Left lobe of liver (tissue), 2 donors: ENCODE measurements at places on chromosomes 16 and 17. TPM values are rescaled to one million over a fixed set of nuclear protein-coding genes. Genes with fewer than 3 reads are reported as not detected.

DNA sequence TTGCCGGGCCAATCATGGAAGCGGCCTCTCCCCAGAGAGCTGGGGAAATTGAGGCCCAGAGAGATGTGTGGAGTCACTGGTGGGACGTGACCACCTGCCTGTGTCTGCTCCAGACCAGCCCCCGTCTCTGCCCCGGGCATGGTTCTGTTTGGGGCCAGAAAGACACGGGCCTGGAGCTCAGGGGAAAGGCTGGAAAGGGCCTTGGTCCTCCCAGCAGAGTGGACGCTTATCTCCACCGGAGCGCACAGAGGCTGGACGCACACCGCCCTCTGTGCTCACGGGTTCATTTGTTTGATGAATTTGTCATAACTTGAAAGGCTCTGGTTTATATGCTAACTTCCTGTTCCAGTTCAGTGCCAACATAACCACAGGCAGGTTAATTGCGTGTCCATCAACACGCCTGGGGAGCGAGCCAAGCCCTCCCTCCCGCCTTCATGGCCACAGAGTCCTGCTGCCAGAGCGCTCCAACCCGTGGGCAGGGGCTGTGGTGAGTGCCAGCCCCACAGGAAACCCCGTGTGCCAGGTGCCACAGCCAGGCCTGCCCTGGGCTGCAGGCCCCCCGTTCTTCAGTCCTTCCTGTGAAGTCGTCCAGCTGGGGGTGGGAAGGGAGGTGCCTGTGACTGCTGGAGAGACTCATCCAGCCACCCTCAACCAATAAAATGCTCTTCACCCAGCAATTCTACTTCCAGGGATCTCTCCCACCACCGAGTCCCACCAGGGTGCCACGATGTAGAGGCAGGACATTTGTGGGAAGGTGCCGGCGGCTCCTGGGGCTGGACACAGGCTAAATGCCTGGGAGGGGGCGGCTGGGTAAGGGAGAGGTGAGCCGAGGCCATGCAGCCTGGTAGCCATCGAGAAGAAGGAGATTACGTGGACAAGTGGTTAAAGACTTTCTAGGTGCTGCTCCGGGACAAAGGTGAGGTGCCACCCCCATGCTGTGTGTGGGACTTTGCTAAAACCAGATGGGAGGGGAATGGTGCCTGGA is 29.4 kb upstream of the BAHCC1 start:
- DNase-seq, result no peak

GRCh38 chr16:50265716-50266336 is 525 bp upstream of the ADCY7 start:
- peak; percentile 43 for DNase-seq

Gene THUMPD1
- total RNA-seq, result 13.1 TPM

Gene TBC1D3K
- not detected for total RNA-seq

Gene TMC7
- total RNA-seq, result 0.30 TPM

DNA sequence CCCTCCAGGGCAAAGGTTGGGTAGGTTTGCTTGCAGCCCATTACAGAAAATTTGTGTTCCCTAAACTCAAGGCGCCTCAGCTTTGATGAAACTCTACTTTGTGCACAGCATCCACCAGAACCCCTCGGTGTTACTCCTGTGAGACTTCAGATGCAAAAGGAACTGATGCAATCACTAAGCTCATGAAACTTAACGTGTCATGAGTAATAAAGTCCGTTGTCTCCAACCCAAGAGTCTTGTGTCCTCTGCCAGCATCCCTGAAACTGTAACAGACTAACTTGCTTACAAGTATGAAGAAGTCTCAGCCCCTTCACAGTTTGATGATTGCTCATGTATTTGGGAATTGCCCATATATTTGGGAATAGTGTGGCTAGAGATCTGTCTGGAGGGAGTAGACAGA is 74.8 kb upstream of the MARCHF10 start:
- DNase-seq, result no peak

Gene CFAP97D1
- not detected for total RNA-seq

- DNase-seq, result no peak
Observed at GRCh38 chr16:62194828-62195227, 158.6 kb upstream of the CDH8 start.

DNA sequence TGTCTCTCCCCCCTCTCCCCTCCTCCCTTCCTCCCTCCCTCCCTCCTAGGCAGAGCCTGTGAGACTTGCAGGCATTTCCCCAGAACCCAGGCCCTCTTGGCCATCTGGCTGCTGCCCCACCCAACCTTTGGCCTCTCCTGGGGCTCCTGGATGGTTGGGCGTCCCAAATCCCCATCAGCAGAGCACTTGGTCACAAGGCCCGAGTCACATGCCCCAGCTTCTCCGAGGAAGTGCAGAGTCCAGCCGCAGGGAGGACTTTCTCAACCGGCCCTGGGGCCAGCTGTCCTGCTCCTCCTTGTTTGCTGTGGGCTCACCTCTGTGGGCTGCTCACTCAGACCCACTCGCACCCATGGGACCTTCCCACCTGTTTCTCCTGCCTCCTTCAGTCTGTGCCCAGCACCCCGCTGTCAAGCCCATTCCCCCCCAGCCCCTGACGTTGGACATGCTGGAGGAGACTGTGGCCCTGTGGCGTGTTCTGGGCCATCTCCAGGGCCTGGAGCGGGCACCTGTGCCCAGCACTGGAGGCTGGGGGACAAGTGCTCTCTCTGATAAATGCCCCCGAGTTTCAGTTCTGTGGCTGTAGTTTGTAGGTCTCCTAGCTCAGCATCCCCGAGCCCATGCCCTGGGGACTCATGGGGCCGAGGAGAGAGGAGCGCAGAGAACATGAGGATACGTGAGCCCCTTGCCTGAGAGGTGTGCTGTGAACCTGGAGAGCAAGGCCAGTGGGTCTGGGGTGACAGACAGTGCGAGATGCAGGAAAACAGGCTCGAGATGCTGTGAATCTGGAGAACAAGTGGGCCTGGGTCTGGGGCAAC is 42.3 kb upstream of the ZNF750 start:
- DNase-seq, result no peak

GRCh38 chr17:39573447-39574298 is 34.0 kb downstream of the NEUROD2 start:
- DNase-seq, result peak; percentile 65

DNA sequence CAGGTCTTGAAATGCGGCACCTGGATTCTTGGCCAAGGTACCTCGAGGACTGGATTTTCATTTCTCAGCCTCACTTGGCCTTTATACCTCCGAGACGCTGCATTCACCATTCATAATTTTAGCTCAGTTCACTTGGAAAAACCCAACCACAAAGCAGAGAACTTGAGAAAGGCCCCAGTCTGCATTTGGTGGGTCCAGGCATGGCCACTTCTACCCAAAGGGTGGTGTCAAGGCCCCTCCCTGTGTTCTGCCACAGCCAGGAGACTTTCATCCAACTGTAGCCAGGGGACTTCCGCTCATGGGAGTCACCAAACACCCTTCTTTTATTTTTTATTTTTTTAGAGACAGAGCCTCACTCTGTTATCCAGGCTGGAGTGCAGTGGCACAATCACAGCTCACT is 14.7 kb upstream of the TVP23A start:
- DNase-seq, result no peak

DNA sequence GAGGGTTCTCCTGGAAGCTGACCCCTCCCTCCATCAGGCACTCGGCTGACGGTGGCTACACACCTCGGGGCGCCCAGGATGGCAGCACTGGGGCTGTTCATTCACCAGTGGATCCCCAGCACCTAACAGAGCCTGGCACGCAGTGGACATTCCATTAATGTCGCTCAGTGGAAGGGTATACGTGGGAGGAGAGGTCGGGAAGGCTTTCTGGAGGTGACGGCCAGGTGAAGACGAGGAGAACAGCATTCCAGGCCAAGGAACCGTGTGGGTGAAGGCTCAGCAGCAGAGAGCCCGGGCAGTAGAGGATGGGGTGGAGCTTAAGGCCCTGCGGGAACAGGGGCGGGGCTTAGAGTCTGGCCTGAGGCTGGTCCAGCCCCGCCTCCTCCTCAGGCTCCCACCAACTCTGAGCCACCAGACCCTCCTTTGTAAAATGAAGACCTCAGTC is 2.5 kb upstream of the HS3ST6 start:
- no peak for DNase-seq

DNA sequence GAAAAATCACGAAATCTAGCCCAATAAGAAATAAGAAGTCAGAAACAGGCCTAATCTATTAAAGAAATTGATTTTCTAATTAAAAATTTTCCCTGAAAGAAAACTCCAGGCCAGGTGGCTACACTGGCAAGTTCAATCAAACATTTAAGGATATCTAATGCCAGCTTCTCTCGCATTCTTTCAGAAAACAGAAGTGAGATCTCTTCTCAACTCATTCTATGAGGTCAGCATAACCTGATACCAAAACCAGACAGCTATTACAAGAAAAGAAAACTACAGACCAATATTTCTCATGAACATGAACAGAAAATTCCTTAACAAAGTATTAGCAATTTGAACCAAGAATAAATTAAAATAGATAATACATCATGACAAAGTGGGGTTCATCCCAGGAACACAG is 52.4 kb downstream of the AXIN2 start:
- DNase-seq, result no peak

DNA sequence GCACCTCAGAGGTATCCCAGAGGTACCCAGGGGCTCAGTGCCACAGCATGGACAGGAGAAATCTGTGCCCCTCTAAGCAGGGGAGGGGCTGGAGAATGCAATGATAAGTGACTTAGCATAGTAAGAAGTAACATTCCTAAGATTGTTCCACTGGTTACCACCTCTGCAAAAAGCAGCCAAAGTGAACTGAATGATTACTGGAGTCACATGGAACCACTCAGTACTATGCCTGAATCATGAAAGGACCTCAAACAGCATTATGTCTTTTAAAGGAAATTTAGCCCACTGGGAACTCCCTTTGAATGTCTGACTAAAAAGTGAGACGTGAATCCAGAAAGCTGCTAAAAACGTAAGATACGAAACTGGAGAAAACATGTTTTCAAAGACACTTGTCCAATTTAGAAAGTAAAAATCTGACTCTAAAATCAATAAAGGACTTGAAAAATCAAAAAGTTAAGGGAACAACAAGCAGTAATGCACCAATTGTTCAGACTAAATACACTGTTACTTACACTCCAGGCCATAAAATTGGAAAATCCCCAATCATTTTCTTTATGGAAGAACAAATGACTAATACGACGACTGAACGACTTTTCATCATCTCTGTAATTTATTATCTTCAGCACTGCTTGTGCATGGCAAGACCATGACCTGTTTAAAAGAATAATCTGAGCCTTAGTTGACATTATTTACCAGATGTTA is 38.6 kb downstream of the LITAFD start:
- DNase-seq, result no peak

GRCh38 chr17:75260641-75261335 is 618 bp downstream of the GGA3 start:
- DNase-seq, result no peak
